SJSA1 (cell line): ENCODE measurements at places on chromosomes 5 and 9. TPM values are rescaled to one million over a fixed set of nuclear protein-coding genes. Genes with fewer than 3 reads are reported as not detected.

The C9orf50 gene
- not detected in 2 replicates for total RNA-seq

The TRIM7 gene
- 28.0 and 45.2 TPM in 2 replicates for total RNA-seq

The C5orf58 gene
- not detected in 2 replicates for total RNA-seq

The RAD1 gene
- total RNA-seq: 57.6 and 58.6 TPM in 2 replicates

DNA sequence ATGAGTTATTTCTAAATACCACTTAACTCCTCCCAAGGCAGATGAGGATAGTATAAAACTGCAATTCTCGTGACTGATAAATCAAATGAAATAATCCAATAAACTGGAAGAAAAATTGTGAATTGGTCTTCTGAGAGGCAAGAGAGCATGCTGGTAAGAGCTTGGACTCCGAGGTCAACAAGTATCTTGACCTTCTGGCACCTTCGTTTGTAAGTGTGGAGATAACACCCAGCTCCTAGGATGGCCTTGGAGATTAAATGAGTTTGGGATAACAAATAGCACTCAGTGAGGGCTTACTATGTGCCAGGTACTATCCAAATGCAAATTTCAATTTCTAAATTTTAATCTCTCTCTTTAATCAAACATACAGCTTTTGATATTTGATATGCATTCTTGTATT is 866.3 kb upstream of the WWC1 start:
- DNase-seq: no peak

DNA sequence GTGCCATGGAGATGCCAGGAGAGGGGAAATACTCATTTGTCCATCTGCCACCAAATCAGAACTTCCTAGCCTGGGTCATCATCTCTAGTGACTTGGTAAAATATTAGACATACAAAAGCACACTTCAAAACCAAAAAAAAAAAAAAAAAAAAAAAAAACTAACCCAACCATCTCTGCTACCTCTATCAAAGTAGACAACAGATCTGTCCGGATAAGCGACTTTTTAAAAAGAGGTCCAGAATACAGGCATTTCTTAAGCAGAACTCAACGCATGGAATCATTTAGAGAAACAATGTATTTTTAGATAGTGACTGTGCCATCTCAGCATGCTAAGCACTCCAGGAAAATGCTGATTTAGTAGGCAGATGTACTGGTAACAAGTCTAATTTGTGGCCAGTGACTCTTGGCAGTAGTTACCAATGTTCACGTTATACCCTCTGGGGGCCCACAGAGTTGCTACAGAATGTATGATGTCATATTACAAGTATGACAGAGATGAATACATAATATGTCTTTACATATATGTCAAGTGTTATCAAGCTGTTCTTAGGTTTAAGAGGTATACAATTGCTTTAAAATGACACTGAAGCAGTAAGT is 107.8 kb downstream of the SMIM23 start:
- no peak for DNase-seq

DNA sequence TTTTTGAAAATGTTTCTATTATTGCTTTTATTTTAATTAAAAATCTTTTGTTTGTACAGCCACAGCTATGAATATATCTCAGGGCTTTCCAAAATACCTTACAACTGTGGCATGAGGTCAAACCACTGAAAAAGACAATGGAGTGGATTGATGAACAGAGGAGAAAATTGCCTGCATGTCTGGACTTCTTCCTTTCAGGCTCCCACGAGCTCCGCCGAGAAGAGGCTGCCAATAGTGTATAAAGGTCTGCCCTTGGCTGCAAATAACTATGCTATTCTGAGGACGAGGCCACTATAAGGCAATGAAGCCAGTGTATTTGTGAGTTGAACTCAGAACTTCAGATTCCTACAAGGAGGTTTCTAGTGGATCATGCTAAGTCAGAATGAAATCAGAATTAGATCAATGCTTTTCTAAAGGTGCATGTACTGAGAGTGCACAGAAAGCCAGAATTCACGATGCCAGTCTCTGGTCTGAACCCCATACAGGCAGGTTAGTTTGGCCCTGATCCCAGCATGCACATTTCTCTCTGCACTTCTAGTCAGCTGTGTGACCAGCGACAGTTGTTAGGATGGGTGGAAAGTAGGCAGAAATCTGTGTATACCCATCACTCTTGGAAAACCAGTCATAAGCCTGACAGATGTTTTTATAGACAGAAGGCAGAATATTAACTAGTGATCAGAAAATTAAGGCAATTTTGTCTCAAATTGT is 42.7 kb upstream of the PLPP1 start:
- DNase-seq: no peak

GRCh38 chr5:90783460-90784333 is 225.1 kb downstream of the ADGRV1 start:
- peak; percentile 21 for DNase-seq

DNA sequence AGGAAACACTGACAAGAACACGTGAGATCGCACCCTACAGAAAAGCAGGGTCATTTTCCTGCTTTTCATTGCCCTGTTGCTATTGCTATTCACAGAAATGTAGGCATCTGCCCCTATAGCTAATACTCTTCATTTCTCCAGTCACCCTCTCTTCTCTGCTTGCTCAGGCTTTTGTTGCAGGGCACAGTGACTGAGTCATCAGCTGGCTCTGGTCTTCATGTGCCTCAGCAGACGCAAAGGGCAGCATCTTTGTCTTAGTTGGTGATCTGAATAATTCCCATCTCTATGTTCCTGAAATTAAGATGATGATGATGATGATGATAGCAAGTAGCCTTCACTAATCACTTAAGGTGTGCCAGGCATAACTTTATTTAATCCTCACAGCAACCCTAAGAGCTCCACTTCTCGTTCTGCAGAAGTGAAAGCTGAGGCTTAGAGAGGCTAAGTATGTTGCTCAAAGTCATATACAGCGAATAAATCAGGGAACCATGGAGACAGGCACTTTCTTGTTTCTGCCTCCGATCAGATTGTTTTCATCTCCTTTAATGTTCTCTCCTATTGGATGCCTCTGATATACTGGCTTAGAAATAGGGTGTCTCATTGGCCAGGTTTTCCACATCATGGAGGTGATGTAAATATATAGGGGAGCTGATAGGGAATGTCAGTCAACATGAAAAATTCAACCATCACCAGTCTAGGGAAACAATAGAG is 133.0 kb upstream of the STK32A start:
- DNase-seq: no peak

DNA sequence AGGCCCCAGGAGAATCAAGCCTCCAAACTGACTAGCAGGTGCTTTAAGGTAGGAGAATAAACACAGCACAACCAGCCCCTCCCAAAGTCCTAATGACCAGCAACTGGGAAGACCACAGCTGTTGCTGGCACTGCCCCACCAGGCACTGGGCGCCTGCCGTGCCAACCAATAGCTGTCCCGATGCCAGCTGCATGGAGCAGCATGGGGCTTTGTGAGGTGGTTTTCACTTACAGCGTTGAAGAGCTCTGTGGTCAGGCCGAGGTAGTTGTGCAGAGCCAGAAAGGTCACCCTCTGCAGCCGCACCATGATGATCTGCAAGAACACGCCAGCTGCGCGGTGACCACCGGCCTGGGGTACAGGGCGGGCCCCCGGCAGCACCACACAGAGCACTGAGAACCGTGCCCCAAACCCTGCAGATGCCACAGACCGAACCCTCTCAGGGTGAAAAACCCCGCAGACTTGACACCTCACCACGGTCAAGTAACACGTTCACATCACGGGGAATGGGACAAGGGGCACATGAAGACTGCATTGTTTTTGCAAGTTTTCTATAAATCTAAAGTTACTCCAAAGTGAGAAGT is 28.7 kb downstream of the PNPLA7 start:
- no peak for DNase-seq

DNA sequence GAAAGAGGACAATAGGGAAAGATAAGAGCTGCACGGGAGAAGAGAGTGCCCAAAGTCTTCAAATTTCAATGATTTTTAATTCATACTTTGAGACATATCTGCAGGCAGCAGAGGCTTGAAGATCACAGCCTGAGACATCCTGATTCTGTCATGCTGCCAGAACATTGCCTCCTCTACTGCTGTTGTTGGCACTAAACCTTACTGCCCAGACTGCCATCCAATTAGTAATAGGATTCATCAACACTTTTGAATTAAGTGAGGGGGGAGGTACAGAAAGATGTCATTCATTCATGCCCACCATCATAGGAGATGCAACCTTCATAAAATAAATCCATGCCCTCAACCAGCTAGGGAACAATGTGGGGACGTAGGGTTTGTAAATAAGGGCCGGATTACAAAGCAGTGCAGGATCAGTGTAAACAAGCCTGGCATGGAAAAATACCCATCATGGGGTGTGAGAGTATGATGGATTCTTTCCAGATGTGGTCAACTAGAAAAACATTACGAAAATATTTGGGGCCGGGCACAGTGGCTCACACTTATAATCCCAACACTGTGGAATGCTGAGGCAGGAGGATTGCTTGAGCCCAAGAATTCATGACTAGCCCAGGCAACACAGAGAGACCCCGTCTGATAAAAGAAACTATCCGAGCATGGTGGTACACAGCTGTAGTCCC is 122.1 kb upstream of the DAPK1 start:
- DNase-seq: peak; percentile 95

- no peak for DNase-seq
Measured at GRCh38 chr9:98225015-98225442, 30.4 kb downstream of the TBC1D2 start.

DNA sequence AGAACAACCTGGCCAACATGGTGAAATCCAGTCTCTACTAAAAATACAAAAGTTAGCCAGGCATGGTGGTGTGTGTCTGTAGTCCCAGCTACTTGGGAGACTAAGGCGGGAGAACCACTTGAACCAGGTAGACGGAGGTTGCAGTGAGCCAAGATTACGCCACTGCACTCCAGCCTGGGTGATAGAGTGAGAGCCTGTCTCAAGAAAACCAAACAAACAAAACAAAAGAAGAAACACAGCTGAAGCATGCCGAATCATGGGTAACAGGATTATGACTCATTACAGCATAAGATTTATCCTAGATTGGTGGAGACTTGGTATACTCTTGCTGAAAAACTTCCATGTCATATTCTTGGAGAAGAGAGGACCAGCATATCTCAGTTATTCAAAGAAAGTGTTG is 236.7 kb upstream of the CCNH start:
- no peak for DNase-seq

DNA sequence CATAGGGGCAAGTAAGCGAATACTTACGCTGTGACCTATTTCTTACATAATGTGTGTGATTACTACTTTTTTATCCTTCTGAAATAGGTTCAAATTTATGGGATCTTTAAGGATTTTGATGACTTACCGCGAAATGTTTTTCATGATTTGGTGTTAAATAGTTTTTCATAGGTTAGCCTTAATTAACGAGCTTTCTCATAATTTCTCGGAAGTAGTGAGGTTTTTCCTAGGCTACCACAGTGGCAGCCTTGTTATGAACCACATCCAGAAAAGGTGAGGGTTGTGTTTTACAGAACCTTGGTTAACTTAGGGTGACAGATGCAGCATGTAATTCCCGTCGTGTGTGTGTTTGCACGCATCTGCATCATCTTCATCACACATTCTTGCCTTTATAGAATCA is 1.3 kb downstream of the SH3GL2 start:
- no peak for DNase-seq

- no peak for DNase-seq
Measured at GRCh38 chr5:111259636-111260035, 35.5 kb downstream of the CAMK4 start.

GRCh38 chr5:148702019-148702596 is 47.8 kb upstream of the HTR4 start:
- DNase-seq: no peak

- no peak for DNase-seq
Measured at GRCh38 chr5:30398423-30398822, 795.1 kb upstream of the CDH6 start.

DNA sequence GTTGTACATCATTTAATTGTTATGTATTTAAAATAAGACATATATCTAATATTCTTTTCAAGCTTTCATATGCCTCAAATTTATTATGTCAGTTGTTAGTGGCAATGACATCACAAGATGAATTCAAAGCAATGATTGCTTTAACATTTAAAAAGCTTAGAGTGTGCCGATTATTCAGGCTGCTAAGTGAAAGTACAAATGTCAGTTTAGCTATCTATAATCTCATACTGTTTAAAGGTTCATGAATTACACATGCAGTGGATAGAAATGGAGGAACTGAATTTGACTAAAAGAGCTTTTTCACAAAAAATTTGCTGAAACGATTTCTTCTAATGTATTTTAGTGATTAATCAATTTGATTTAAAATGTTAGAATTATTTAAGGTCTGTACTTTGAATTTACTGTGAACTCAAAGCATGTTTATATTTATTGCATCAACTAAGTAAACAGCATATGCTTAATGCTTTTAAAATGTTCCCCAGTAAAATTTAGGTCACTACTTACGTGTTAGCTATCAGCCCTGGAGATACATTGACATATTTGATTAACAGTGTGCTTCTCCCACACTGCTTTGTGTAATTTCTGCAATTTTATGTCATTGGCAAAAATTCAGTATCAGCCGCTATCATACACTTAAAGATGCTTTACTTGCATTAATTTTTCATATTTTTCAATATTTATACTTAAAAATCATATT is 334.9 kb downstream of the PARP8 start:
- no peak for DNase-seq

DNA sequence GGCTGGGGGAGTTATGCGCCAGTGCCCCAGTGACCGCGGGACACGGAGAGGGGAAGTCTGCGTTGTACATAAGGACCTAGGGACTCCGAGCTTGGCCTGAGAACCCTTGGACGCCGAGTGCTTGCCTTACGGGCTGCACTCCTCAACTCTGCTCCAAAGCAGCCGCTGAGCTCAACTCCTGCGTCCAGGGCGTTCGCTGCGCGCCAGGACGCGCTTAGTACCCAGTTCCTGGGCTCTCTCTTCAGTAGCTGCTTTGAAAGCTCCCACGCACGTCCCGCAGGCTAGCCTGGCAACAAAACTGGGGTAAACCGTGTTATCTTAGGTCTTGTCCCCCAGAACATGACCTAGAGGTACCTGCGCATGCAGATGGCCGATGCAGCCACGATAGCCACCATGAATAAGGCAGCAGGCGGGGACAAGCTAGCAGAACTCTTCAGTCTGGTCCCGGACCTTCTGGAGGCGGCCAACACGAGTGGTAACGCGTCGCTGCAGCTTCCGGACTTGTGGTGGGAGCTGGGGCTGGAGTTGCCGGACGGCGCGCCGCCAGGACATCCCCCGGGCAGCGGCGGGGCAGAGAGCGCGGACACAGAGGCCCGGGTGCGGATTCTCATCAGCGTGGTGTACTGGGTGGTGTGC is at the start of gene RXFP3:
Gene RXFP3, plus strand, starts transcription at position 6 of the 636 bp plus-strand sequence. Its CDS starts 355 bp downstream, at position 361.
- DNase-seq: no peak

GRCh38 chr5:154356020-154356655 is 89.7 kb upstream of the SAP30L start:
- peak; percentile 44 for DNase-seq

- no peak for DNase-seq
Measured at GRCh38 chr9:89319015-89319905, 960 bp downstream of the SECISBP2 start.

- DNase-seq: no peak
Measured at GRCh38 chr5:60248901-60249300, 355.4 kb upstream of the PDE4D start.

DNA sequence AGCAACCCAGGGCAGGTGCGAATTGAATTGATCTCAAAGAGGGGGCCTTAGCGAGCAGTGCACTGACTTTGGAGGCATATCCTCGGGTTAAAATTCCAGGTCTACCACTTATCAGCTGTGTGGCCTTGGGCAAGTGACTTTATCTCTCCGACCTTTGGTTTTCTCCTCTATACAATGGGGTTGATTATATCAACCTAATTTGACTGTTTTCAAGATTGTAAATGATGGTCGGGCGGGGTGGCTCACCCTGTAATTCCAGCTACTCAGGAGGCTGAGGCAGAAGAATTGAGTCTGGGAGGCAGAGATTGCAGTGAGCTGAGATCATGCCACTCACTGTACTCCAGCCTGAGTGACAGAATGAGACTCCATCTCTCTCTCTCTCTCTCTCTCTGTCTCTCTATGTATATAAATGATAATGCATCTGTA is 18.7 kb downstream of the SPRY4 start:
- no peak for DNase-seq
